Right forelimb (tissue), 1 donor: ENCODE measurements at places on chromosomes 11 and 22.

DNA sequence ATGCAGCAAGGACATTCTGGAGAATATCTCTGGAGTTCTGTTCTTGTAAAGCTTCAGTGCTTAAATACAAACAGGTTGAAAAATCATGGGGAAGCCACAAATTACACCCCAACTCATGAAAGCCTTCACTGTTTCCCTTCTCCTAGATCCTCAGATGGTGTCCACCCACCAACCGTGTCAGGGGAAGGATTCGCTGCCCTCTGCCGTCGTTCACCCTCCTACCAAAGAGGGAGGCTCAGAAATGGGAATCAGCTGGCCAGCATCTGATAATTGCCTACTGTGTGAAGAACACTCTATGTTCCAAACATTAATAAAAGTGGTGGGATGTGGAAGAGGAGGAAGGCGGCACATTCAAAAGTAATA is 7.4 kb upstream of the HEPACAM start:
- DNase-seq, result no peak

DNA sequence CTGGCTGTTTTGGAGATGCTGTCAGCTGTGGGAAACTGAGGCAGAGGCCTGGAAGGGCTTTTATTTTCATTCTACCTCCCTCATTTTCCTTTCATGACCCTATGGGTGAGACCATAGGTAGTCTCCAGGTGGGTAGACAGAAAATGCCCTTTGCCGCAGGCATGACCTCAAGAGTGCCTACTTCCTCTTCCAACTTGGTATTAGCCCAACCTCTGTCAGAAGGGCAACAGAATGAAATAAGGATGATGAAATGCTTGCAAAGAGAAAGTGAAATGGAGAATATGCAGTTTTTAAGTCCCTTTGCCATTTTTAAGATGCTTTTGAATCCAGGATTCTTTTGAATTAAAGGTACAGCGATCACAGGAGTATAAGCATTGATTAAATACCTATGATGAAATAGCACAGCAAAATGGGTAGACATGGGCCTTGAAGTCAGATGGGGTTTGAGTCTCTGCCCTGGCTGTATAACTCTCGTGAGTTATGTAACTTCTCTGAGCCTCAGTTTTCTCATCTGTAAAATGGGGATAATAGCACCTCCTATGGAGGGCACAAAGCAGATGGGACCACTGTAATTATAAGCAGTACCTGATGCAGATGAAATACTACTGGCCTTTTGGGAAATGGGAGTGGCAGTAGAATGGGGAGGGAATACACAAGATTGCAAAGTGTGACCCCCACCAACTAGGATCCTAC is 3.7 kb downstream of the ASPHD2 start:
- DNase-seq, result no peak

- no peak for DNase-seq
Measured at GRCh38 chr11:96254087-96254486, 88.9 kb downstream of the MAML2 start.

- no peak for DNase-seq
Measured at GRCh38 chr11:44990665-44991064, 40.0 kb upstream of the TP53I11 start.

DNA sequence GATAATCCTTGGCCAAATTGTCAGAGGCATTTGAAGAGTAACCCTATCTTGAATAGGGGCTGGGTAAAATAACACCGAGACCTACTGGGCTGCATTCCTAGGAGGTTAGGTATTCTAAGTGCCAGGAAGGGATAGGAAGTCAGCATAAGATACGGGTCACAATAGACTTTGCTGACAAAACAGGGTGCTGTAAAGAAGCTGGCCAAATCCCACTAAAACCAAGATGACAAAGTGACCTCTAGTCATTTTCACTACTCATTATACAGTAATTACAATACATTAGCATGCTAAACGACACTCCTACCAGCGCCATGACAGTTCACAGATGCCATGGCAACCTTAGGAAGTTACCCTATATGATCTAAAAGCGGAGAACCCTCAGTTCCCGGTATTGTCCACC is 964 bp upstream of the REXO2 start:
- no peak for DNase-seq

- DNase-seq, result no peak
Measured at GRCh38 chr11:32297611-32298011, 137.7 kb downstream of the WT1 start.
